ENCODE measurements at places on chromosomes 7 and 10.

DNA sequence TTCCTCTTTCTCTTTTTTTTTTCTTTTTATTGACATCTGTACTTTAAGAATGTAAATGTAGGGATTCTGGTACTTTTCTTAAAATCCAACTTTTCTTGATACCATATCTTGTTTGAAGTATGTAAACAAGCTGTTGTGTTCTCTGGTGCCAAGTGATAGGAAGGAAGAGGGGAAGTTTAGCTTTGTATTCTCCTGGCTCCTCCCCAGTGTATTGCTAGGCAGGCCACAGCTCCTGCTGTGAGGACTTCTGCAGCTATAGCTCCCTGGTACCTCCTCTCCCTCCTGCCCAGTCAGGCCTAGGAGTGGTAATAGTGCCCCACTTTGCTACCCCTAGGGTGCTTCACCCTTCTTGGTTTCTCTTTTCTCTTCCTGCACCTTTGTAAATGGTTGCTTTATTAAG, 45.3 kb upstream of the SP8 start:
- no peaks in the 10 kb centered on the region for H3K4me1 ChIP-seq
- H3K27me3 ChIP-seq = no peaks in the 10 kb centered on the region
- no peak for DNase-seq
- no peaks in the 10 kb centered on the region for H3K36me3 ChIP-seq
- H3K4me3 ChIP-seq = no peak overlapping the region

- H3K36me3 ChIP-seq = no peaks in the 10 kb centered on the region
- H3K4me1 ChIP-seq = peaks cover 31% of the 10 kb centered on the region
- H3K27ac ChIP-seq = no peak overlapping the region
- H3K4me3 ChIP-seq = no peak overlapping the region
Measured at GRCh38 chr10:114719311-114719710, 61.2 kb upstream of the ABLIM1 start.

DNA sequence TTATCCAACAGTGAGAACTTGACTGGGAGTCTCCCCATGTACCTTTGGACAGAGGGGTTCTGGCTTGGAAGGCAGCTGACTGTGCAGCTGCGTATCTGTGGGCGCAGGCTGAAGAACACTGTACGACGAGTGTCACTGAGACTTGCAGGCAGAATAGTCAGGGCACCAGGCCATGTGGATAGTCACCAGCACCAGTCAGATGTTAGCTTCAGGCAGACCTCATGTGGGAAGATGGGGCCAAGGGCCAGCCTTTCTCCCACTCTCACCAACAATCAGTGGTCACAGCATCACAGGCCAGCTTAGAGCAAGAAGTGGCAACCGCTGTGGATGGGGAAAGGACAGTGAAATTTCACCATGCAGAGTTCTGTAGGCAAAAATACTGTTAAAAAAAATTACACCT, 43.4 kb upstream of the GJD4 start:
- H3K27me3 ChIP-seq = no peaks in the 10 kb centered on the region
- peaks cover 5% of the 10 kb centered on the region for H3K36me3 ChIP-seq
- DNase-seq = no peak
- no peak overlapping the region for H3K27ac ChIP-seq
- no peak overlapping the region for H3K4me3 ChIP-seq

GRCh38 chr10:688312-689120, 952 bp downstream of the DIP2C start:
- peaks cover 46% of the 10 kb centered on the region for H3K4me1 ChIP-seq
- peak overlapping the region; percentile 78 for H3K4me3 ChIP-seq
- H3K27me3 ChIP-seq = peaks cover 2% of the 10 kb centered on the region

DNA sequence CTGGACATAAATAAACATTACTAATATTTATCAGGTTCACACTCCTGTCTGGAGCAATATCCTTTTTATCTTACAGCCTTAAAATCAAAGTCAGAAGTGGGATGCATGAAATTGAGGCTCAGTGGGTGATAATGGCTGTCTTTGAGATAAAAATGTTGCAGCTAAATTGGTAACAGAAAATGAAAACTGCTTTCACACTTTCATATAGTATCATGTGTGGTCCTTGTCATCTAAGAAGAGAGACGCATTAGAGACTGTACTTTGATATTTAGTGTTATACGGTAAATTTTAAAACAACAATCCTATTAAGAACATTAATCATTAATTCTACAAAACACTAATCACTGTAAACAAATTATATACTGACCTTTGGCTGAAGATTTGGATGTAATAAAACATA, 235.2 kb upstream of the HGF start:
- H3K4me3 ChIP-seq = no peak overlapping the region
- H3K36me3 ChIP-seq = peaks cover 10% of the 10 kb centered on the region
- no peak overlapping the region for H3K27ac ChIP-seq
- no peaks in the 10 kb centered on the region for H3K27me3 ChIP-seq

DNA sequence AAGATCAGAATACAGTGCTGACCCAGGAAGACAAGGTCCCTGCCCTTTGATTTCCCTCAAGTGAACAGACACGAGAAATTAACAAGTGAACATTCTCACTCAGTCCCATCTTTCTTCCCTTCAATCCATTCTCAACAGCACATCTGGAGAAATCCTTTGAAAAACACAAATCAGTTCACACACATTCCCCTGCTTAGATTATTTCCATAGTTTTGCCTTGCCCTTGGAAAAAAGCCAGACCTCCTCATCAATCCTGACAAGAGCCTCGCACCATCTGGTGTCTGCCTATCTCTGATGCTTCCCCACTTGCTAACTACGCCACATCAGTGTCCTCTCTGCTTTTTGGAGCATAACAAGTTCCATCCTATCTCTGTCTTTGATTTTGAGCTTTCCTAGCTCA, 94.4 kb upstream of the KIAA1217 start:
- no peaks in the 10 kb centered on the region for H3K27me3 ChIP-seq
- no peaks in the 10 kb centered on the region for H3K36me3 ChIP-seq
- no peak overlapping the region for H3K27ac ChIP-seq
- no peak overlapping the region for H3K4me3 ChIP-seq

GRCh38 chr10:29723726-29724125, 89.0 kb upstream of the SVIL start:
- no peak overlapping the region for H3K27ac ChIP-seq
- H3K36me3 ChIP-seq = peaks cover 21% of the 10 kb centered on the region
- no peak overlapping the region for H3K4me3 ChIP-seq
- H3K27me3 ChIP-seq = no peaks in the 10 kb centered on the region
- no peak for DNase-seq

- H3K27ac ChIP-seq = no peak overlapping the region
- no peak overlapping the region for H3K4me3 ChIP-seq
- H3K36me3 ChIP-seq = no peaks in the 10 kb centered on the region
- H3K27me3 ChIP-seq = no peaks in the 10 kb centered on the region
- DNase-seq = no peak
Measured at GRCh38 chr10:114320249-114321116, 81.4 kb downstream of the VWA2 start.

DNA sequence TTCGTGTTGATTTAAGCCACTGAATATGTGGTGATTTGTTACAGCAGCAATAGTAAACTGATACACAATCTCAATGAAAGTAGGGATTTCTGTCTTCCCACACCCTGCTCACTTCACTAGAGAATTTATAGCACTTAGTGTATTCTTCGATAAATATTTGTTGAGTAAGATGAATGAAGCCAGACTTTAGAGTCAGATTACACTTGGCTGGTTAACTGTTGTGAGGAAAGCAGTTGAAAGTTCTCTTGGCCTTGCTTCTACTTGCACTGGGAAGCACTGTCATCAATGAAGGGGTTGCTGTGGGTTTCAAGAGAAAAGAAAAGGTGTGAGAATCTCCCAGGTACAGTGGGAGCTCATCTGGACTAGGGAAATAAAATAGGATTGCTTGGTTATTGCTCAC, 82.1 kb upstream of the IGFBP3 start:
- no peak overlapping the region for H3K27ac ChIP-seq
- peaks cover 16% of the 10 kb centered on the region for H3K4me1 ChIP-seq
- H3K27me3 ChIP-seq = no peaks in the 10 kb centered on the region
- DNase-seq = no peak

GRCh38 chr10:132648851-132649528, 111.4 kb downstream of the INPP5A start:
- no peak for DNase-seq
- no peak overlapping the region for H3K27ac ChIP-seq
- H3K27me3 ChIP-seq = no peaks in the 10 kb centered on the region
- H3K36me3 ChIP-seq = no peaks in the 10 kb centered on the region
- H3K4me1 ChIP-seq = no peaks in the 10 kb centered on the region
- no peak overlapping the region for H3K4me3 ChIP-seq

DNA sequence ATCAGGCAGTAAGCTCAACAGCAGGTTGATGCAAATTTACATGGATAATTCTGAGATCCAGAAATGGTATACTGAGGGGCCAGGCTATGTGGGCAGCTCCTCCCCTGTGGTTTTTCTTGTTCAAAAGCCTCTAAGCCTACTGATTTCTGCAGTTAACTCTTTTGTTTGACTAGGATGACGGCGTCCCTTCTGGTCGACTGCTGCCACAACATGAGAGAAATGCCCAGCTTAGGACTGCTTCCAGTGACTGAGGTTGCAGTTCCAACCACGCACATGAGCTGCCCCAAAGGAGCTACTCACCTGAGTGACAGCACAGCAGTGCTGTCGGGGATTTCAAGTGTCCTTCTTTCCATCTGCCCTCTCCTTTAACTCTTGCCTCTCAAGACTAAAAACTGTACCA, 973.0 kb upstream of the GHITM start:
- no peaks in the 10 kb centered on the region for H3K36me3 ChIP-seq
- peaks cover 5% of the 10 kb centered on the region for H3K4me1 ChIP-seq
- DNase-seq = no peak
- H3K27ac ChIP-seq = no peak overlapping the region
- H3K27me3 ChIP-seq = peaks cover 2% of the 10 kb centered on the region
- H3K4me3 ChIP-seq = no peak overlapping the region

DNA sequence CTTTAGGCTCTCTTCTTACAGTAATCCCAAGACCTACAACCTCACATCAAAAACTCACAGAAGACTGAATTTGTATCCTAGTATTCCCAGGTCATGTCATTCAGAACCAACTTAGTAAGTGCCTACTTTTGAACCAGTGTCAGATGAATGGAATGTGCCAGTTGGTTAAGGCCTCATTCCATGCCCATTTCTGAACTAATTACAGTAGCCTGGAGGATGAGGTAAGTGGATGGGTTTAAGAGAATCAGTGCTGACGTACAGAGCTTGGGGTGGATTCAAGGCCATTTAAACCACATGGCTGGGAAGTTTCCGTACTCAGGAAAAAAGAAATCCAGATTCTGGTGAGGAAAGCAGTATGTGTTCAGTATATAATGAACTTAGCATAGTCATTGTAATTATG, 21.9 kb upstream of the FOXP2 start:
- no peaks in the 10 kb centered on the region for H3K36me3 ChIP-seq
- H3K27me3 ChIP-seq = no peaks in the 10 kb centered on the region
- no peak overlapping the region for H3K27ac ChIP-seq
- no peak for DNase-seq
- H3K4me3 ChIP-seq = no peak overlapping the region
- peaks cover 2% of the 10 kb centered on the region for H3K4me1 ChIP-seq

GRCh38 chr10:102668326-102669107, 24.2 kb downstream of the TRIM8 start:
- no peaks in the 10 kb centered on the region for H3K36me3 ChIP-seq
- H3K4me1 ChIP-seq = peaks cover 30% of the 10 kb centered on the region
- H3K27me3 ChIP-seq = no peaks in the 10 kb centered on the region
- H3K4me3 ChIP-seq = no peak overlapping the region
- DNase-seq = no peak
- no peak overlapping the region for H3K27ac ChIP-seq

DNA sequence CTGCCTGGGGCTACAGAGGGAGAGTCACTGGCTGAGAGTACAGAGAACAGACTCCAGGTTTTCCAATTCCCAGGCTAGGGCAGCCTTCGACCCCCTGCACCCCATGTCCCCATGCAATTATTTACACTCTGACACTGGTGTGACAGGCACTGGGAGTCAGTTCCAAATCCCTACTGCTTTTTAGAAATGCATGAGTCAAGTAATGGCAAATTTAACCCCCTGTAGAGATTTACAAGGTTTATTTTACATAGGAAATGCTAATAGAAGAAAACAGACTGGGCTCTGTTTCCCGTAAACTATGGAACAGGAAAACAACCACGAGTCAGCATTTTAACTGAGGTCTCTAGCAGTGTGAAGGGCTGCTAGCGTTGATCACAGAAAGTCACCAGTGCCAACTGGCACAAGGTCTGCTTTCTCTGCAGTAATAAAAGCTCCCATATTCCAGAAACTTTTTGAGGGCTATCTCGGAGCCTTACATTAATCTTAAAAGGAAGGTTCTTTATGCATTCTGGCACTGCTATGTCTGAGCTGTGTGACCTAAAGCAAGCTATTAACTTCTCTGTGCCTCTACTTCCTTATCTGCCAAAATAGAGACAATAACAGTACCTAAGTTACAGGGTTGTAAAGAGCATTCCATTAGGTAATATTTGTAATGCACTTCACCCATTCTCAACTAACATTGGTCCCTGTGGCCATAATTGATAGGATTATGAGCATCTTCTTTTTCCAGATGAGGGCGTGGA, 28.2 kb downstream of the NOD1 start:
- no peak for DNase-seq
- H3K4me1 ChIP-seq = peaks cover 1% of the 10 kb centered on the region
- H3K4me3 ChIP-seq = no peak overlapping the region
- H3K36me3 ChIP-seq = peaks cover 16% of the 10 kb centered on the region
- H3K27me3 ChIP-seq = no peaks in the 10 kb centered on the region

GRCh38 chr10:7738536-7739407, 35.7 kb downstream of the ITIH2 start:
- H3K4me1 ChIP-seq = no peaks in the 10 kb centered on the region
- peak; percentile 68 for DNase-seq
- H3K4me3 ChIP-seq = no peak overlapping the region
- H3K27ac ChIP-seq = no peak overlapping the region

- no peak overlapping the region for H3K4me3 ChIP-seq
- H3K27ac ChIP-seq = no peak overlapping the region
- no peaks in the 10 kb centered on the region for H3K36me3 ChIP-seq
- no peaks in the 10 kb centered on the region for H3K4me1 ChIP-seq
- DNase-seq = peak; percentile 72
- no peaks in the 10 kb centered on the region for H3K27me3 ChIP-seq
Measured at GRCh38 chr10:47025540-47026300, 114.5 kb downstream of the PTPN20 start.

- H3K36me3 ChIP-seq = peaks cover 3% of the 10 kb centered on the region
- no peaks in the 10 kb centered on the region for H3K27me3 ChIP-seq
- no peak overlapping the region for H3K4me3 ChIP-seq
- no peak for DNase-seq
Measured at GRCh38 chr7:75716992-75717626, 21.6 kb downstream of the HIP1 start.

GRCh38 chr7:73560109-73560835, 2.8 kb upstream of the BCL7B start:
- H3K4me3 ChIP-seq = no peak overlapping the region
- DNase-seq = no peak
- no peaks in the 10 kb centered on the region for H3K36me3 ChIP-seq
- no peak overlapping the region for H3K27ac ChIP-seq
- H3K27me3 ChIP-seq = no peaks in the 10 kb centered on the region

Measured in osteocyte (in vitro differentiated cells).